GM06990 (cell line): ENCODE measurements at places on chromosomes 2 and 18.

DNA sequence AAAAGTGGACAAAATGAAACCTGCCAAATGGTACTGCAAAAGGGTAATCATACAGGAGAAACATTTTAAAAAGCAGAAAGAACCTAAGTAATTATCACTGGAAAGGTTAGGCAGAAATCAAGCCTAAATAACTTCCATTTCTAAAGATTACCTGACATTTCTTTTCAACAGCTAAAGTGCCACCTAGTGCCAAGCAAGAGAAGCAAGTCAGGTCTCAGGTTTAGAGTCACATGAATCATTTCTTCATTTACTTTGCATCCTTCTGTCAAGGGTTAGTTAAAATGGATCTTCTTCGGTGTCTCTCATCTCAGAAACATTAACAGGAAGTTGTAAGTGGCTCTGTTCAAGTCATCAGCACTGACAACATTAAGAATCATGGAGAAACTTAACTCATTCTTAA is 90.3 kb downstream of the AKAIN1 start:
- peak; percentile 1 for DNase-seq

GRCh38 chr2:98726205-98726604 is 4.7 kb downstream of the MGAT4A start:
- DNase-seq = no peak

GRCh38 chr2:68658266-68658665 is 14.9 kb downstream of the PROKR1 start:
- no peak for DNase-seq

DNA sequence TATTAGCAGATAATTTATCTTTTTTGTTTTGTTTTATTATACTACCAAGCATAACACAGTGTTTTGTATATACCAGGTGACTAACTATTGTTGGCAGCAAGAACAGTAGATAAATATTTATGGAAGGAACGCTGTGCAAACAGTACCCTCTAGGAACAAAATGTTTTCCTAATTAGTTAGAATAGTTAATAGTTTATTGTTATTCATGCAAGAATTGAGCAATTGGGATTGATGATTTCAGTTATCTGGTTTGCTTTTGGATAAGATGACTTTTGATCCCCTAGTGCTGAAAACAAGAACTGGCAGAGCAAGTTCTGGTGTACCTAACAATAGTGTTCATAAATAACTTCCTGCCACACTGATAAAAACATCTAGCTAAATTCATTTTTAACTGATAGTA is 323.3 kb downstream of the TGIF1 start:
- no peak for DNase-seq

GRCh38 chr2:122610948-122611609 is 855.6 kb downstream of the TSN start:
- DNase-seq = no peak

- DNase-seq = no peak
These were observed 118.1 kb upstream of the GCFC2 start for GRCh38 chr2:75828826-75829225.

DNA sequence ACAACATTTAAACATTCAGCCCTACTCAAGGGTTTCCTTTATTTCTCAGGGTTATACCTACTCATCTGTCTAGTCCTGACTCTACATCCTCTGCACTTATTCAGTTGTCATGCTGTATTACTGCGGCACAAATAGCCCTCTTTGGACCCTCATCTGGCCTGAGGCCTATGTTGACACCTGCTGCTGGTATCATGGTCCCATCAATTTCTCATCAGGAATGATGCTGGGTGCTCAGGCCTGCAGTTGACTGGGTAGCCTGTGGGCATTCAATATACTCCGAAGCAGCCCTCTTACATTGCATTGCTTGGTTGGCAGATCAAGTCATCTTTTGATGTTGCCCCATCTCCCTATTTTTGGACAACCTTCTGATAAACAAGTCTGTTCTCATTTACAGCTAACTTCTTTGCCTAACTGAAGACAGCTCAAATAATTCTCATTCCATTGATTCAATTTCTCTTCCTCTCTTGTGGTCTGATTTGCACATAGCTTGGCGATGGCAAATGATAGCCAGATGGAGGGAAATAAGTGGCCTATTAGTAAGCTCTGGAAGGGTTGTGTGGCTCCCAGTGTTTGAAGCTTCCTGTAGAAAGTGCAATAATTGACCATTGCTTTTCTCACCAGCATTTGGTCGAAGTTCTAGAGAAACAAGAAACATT is 19.1 kb upstream of the MC4R start:
- DNase-seq = no peak

GRCh38 chr2:234307322-234307961 is 189.4 kb downstream of the ARL4C start:
- no peak for DNase-seq

GRCh38 chr18:46892842-46893241 is 24.5 kb downstream of the PIAS2 start:
- no peak for DNase-seq

DNA sequence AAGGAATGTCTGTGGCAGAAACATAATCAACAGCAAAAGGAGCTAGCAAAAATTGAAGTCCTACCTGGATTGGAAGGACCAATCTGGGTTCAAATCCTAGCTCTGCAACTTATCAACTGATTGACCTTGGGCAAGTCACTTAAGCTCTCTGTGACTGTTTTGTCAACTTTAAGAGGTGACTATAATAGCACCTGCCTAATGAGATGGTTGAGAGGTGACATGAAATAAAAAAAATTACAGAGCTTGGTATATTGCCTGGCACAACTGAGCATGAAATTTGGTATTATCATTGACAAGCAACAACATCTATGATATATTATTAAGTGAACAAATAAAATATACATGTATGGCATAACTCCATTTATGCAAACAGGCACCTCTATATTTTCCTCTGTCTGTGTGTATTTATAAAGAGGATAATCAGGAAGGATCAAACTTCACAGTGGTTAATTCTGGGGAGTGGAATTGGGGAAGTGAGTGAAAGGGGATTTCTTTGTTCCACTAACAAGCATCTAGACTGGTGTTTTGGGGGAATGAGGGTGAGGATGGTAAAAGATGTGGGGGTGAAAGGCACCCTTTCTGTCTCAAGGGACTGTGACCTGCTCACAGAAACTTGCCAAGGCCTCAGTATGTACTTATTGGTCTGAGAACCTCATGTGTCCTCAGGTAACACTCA is 132.8 kb upstream of the SERTAD2 start:
- DNase-seq = no peak

DNA sequence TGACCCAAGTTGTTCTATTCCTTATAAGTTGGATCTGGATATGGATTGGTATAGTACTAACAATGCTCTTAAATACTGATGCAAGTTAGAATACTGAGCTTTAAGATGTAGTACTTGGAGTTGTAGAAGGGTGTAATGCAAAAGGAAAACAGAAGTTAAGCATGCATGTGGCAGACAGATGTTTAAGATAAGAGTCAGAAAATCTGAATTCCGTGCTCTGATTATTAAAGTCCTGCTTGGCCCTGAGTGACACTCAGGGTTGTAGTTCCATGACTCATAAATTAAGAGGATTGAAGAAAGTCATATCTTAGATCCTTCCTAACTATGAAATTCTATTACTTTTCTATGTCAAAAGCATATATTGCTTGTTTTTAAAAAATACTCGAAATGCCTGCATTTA is 250.6 kb downstream of the RPRM start:
- DNase-seq = no peak

- DNase-seq = no peak
These were observed 58.9 kb upstream of the CTDP1 start for GRCh38 chr18:79620576-79621165.

DNA sequence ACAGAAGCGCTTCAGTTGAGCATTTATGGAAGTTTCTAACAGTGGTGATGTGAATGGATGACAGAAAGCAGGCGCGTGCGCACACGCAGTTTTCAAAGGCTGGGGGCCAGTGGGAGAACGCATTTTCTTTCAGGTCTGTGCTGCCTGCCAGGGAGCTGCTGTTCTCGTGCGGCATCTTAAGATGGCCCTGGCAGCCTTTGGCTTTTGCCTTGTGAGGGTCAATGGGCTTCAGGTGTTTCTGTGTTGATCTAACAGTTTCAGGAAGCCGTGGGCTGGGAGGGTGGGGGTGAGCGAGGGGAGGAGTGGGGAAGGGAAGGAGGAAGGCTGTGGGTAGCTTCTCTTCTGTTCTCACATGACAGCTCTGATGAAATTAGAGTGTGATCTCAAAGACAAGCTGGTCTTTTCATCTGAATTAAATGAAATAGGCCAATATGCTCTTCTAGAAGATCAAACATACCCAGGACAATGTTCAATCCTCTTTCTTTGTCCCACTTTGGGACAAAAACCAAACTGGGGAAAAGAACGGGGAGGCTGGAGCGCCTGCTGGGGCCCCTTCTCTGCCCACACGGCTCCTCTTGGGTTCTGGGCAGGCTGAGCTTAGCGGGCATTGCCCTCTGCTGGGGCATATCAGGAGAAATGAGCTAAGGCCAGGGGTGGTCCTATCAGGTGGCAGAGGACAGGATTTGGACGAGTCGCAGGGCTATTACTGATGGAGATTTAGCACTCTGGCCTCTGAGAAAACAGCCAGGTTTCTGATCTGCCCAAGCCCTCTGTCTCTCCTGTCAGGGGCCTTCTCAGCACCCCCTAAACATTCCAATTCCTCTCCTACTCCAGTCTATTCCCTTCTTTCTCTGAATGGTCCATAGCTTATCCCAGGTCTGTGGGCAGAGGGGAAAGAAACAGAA is 126.2 kb upstream of the LGALSL start:
- DNase-seq = peak; percentile 75

- no peak for DNase-seq
These were observed 2.4 kb downstream of the MRPL44 start for GRCh38 chr2:223959688-223960087.

DNA sequence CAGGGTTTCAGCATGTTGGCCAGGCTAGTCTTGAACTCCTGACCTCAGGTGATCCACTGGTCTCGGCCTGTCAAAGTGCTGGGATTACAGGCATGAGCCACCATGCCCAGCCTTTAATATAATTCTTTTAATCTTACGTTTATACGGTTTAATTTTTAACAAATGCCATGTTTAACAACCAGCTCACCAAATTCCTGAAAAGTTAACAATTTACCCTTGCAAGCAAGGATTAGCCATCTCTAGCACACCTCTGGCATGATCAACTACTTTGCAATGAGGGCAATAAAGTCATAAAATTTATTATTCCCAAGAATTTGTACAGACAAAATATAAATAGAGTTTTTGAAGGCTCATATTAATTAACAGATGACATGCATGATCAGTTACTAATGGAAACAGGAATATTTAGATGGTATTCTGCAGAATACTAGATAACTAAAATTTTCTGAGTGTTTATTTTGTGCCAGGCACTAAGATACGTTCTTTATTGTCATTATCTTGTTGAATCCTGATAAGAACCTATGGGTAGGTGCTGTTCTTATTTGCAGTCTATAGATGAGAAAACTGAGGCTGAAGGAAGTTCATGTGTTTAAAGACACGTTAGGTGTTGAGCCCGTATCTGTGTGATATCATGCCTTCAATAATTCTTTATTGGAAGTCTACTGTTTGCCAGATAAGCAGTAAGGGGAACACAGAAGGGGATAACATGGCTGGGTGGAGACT is 190.1 kb downstream of the CDCA7 start:
- no peak for DNase-seq

DNA sequence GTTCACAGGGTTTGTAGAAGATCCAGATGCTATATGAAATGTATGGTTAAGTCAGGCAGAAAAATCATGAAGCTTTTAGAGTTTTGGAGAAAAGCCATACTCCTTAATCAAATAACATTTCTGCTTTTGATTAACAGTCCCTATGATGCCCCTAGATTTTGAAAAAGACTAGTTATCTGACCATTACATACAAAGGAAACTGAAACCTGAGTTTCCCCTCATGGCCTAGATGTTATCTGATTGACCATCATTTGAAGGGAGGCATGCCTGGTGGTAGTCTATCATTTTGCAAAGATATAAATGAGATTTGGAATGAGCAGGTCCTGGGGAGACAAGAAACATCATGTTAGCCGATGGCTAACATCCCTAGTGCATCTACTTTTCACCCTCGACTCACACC is 704.3 kb upstream of the FSHR start:
- DNase-seq = no peak

- DNase-seq = no peak
These were observed 11.5 kb downstream of the NMUR1 start for GRCh38 chr2:231518771-231519170.

DNA sequence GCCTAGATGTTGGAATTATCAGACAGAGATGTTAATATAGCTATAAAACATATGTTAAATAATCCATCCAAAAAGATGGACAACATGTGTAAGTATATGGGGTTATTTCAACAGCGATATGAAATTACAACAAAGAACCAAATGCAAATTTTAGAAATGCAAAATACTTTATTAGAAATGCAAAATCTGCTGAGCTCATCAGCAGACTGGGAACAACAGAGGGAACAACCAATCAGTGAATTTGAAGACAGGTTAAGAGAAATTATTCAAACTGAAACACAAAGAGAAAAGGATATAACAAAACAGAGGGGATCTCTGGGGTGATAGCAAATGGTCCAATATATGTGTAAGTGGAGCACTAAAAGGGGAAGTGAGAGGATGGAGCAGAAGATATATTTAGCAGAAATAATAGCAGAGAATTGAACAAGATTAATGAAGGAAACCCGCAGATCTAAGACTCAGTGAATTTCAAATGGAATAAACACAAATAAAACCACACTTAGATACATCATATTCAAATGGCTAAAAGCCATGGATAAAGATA is 13.5 kb upstream of the HS6ST1 start:
- no peak for DNase-seq

GRCh38 chr2:151756820-151757219 is 22.5 kb upstream of the NEB start:
- DNase-seq = no peak

DNA sequence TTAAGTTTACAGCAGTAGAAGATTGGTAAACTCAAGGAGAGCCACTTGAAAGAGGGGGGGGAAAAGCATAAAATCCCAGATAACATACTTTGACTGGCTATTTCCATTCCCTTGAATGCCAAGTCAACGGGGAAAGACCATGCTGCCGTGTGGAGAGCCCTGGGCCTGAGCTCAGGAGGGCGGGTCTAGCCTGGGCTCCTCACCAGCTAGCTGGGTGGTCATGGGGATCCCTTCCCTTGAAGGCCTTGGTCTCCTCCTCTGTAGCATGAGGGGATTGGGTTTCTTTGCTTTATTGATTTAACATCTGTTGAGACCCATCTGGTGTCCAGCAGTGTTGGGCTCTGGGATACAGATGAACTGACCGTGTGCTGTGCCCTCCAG is 35.0 kb downstream of the TEX51 start:
- DNase-seq = no peak

GRCh38 chr2:46818141-46818621 is 97.4 kb downstream of the MCFD2 start:
- no peak for DNase-seq

DNA sequence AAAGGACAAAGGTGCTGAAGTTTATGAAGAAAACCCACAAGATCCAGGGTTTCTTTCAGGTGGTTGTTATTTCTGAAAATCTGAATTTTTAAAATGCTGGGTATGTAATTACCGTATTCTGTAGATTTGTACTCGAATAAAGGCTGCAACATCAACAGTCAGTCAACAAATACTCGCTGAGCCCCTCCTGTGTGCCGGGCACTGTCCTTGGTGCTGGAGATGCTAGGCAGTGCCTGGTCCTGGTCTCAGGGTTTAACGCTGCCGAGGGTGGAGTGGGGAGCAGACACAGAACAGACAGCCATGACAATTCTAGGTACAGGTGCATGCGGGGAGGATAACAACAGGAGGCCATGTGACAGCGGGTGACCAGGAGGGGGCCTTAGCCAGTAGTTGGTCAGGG is 27.2 kb upstream of the PDIA6 start:
- DNase-seq = no peak
